ENCODE measurements at places on chromosomes 4 and X.

DNA sequence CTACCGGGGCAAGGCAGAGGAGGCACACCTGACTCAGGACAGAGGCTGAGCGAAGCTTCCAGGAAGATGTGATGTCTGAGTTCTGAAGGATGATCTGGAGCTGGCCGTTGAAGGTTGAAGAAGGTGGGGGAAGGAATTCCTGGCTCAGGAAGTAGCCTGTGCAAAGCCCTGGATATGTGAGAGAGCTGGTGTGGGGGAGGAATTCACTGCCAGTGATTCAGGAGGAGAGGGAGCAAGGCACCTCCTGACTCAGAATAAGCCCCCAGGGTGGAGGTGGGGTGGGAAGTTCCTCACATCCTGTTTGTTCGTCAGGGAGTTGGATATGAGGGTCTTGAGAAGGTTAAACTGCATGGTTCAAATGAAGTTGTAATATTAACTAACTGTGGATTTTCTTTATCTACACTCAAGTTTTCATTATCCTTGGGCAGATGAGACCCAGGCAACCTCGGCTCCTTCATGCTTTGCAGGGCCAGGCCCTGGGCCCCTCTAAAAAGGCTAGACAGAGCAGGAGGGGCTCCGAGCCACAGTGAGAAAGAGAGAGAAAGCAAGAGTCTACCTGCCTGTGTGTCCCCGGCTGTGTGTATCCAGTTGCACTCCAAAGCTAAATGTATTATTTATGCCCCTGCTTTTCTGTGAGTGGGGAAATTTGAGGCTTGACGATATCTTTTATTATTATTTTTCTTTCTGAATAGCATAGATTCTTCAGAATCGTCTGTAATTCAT lies 7.1 kb downstream of the NHSL2 start:
- DNase-seq: no peak

- DNase-seq: no peak
Observed at GRCh38 chrX:69489625-69490024, 14.5 kb upstream of the NALF2 start.

DNA sequence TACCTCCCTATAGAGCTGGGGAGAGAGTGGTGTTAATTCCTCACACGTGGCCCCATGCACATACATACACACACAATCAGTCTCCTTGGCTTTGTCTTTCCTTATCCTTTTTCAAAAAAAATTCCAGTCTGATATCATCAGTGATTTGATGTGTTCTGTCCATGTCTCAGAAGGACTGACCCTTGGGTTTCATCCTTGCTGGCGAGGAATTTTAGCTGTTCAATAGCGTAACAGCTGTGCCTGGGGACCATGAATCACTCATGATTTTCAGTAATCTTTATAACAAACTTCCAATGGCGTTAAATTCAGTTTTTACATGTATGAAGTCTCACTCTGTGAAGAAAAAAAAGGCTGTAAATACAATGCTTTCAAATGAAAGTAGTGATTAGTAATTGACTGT lies 204.6 kb downstream of the RBMX2 start:
- no peak for DNase-seq

DNA sequence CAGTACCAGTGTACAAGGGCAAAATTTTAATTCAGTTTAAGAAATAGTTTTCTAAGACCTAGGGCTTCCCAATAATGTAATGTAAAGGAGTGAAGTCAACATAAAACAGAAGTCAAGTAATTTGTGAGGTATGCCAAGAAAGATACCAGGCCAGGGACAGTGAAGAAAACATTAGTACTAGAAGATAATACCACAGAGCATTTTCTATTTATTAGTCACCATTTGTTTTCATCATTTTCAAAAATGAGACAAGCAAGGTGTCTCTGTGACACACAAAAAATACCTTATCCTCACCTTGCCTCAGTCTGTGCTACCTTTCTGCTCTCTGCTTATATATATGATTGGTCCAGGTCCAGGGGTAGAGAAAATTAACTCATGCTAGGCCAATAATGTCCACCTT lies 46.8 kb downstream of the VEGFC start:
- DNase-seq: no peak

DNA sequence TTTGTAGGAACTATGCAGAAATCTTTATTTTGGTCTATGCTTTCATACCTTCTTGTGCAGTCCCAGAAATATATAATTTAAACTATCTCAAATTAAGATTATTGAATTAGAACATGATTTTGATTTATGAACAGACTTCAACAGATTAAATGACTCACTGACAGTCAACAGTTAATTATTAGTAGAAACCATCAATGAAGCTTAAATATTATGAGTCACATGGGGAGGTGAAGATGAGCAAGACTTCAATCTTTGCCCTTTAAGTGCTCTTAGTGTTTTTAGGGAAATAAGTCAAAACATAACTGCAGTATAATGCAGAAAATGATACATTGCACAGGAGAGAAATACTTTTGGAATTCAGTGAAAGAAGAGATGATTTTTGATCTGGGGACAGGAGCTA lies 81.5 kb upstream of the BMP3 start:
- DNase-seq: no peak

DNA sequence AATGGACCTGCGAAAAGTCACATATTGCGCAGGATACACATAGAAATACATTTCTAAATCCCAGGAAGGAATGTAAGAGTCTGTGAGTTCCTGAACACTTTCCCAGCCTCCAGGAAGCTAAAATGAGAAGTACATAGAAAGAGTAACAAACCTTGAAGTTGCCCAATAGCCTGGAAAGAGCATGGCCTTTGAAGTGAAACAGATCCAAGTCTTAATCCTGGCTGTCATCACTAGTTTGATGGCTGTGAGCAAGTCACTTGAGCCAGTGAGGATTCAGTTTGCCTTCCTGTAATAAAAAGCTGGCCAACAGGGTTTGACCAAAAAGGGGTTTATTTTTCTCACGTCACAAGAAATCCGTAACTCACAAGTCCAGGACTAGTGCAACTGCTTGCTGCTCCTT lies 69.8 kb downstream of the ARHGEF38 start:
- DNase-seq: no peak

GRCh38 chr4:183012879-183013729 lies 86.0 kb upstream of the WWC2 start:
- no peak for DNase-seq

- no peak for DNase-seq
Observed at GRCh38 chr4:77827343-77827742, 8.2 kb upstream of the CNOT6L start.

DNA sequence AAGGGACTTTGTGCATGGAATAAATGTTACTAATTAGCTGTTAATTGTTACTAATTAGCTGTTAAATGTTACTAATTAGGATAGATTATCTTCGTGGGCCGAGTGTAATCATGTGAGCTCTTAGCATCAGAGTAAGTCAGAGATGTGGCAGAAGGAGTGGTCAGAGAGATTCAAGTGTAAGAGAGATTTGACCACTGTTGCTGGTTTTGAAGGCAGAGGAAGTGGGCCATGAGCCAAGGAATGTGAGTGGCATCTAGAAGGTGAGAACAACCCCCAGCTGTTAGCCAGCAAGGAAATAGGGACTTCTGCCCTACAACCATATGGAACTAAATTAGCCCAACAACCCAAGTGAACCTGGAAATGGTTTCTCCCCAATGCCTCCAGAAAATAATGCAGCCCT lies 28.2 kb downstream of the ODAPH start:
- DNase-seq: no peak

GRCh38 chr4:23932901-23933308 lies 43.1 kb upstream of the PPARGC1A start:
- no peak for DNase-seq

DNA sequence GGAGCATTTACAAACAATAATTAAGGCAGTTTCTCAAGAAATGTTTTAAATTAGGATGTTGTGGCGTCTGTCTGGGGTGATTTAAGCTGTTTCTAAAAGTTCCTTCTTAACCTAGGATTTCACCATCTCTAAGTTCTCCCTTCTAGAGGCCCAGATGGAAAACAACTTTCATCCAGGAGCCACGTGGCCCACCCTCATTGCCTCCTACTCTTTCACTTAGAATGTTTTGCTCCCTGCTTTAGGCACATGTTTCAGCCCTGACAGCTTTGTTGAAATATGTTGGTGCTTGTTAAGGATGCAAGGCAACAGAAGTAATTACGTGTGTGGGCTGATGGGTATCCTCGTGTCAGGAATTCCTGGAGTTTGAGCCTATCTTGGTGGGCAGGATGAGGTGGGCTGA lies 131.3 kb downstream of the GUCY2F start:
- DNase-seq: no peak

DNA sequence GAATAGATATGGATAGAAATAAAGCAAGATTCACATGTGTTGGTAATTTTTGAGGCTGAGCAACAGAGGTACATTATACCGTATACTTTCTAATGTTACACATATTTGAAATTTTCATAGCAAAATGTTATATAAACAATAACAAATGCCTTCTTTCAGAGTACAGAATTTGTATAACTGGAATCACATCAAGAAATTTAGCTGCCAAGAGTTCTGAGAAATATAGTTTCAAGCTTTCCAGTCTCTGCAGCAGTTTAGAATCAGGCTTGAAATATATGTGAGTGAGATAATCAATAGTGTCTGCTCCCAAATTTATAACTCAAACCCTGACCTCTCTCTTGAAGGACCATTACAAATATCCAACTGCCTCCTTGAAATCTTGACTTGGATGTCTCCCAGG lies 23.8 kb downstream of the FAM184B start:
- no peak for DNase-seq

- no peak for DNase-seq
Observed at GRCh38 chr4:92253550-92253949, 50.2 kb upstream of the GRID2 start.

DNA sequence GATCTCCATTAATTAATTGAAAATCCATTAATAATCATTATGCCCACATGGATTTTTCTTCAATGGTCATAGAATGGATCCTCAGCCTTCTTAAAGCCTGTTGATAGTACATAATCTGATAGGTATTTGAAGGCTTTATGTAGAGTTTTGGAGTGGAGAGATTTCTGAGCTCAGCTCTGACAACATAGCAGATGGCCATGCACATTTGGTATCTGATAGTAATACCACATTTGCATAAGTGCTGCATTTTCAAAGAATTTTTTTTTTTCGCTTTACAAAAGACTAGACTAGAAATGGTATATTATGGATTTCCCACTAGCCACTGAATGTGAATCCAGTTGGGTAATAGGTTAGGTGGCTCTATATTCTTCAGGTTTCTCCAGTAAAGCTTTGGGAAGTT lies 440.6 kb downstream of the FGF13 start:
- no peak for DNase-seq

DNA sequence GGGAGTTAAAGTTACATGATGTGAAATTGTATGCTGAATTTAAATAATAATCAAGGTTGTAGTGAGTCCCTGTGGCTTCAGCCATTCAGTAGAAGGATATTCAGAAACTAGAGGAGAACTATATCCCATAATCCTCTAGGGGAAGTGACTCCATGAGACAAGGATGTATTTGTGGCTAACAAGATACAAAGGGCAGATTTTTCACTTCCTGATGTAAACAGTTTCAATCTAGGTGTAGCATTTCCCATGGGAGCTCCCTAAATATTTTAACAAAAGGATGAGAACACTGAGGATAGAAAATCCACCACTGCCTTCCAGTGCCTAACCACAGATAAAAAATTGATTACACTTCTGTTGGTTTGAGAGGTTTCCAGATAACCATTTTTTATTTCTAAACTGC lies 435.4 kb upstream of the TENM3 start:
- DNase-seq: no peak

DNA sequence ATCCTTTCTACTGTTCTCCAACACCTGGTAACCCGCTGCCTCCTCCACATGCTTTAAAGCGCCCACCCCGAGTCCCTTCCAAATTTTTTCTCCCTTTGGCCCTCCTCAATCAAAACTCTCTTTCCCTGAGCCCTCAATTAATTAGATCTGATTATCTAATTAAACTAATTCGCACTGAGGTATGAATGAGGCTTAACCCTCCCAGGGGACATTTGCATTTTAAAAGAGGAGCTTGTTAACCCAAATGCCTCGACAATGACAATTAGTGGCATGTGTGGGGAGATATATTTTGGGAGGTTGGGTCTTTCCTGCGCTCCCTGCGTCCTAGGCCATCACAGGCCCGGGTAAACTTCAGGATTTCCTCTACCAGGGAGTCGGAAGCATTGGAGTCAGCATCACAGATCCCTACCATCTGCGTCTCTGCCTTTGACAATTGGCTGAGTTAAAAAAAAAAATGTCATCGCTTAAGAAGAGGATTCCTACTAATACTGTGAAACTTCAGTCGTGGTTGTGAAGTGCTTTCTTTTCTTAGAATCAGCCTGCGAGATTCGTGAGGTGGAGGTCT lies 50.6 kb downstream of the TENM3 start:
- DNase-seq: no peak

DNA sequence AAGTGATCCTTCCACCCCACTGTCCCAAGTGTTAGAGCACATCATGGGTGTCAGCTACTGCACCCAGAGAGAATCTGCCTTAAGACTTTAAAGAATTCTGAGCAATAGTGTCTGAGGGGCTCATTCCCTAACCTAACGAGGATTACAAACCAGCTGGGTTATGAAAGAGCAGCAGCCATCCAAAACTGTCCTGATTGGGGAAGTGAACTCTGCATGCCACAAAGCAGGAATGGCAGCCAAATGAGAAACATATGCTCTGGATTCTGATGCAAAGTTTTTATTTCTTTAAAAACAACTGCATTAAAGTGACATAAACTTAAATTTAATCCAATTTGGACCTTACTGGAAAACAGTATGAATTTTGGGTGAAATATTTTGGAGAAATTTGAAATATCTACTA lies 103.2 kb downstream of the ANXA3 start:
- DNase-seq: no peak

GRCh38 chr4:54784161-54784671 lies 126.5 kb downstream of the KIT start:
- peak; percentile 69 for DNase-seq

GRCh38 chr4:179695175-179695574 lies 2252.9 kb upstream of the AGA start:
- no peak for DNase-seq

DNA sequence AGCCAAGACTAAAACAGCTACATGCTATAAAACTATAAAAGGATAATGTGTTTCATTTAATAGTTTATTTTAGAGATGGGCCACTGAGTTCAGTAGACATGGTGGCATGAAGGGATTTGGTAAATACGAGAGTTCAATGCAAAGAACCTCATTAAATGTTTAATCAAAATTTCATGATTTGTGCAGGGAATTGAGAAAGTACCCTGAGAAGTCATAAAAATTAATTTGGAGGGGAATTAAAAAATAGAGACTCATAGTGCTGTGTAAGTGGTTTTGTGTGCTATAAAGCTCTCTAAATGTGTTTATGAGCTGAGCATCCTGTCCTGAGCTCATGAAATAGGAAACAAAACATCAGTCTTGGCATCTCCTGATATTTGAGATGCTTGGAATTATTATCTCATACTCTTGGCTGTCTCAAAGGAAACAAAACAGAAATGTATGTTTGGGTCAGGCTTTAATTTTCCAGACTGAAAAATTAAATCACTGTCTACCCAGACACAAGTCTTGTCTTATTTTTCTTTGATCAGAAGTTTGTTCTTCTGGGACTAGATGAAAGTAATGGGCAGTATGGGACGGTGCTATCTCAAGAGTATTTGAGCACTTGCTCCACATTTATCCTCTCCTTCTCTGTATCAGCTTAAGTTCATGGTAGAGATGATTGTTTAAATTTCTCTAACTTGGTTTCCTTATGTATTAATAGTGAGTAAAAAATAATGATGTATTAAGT lies 38.0 kb upstream of the EMCN start:
- no peak for DNase-seq

- peak; percentile 3 for DNase-seq
Observed at GRCh38 chrX:38654302-38654701, 93.0 kb downstream of the TSPAN7 start.

Data from C1 segment of cervical spinal cord (tissue), 14 donors.